ENCODE measurements at places on chromosomes 3 and 15.

DNA sequence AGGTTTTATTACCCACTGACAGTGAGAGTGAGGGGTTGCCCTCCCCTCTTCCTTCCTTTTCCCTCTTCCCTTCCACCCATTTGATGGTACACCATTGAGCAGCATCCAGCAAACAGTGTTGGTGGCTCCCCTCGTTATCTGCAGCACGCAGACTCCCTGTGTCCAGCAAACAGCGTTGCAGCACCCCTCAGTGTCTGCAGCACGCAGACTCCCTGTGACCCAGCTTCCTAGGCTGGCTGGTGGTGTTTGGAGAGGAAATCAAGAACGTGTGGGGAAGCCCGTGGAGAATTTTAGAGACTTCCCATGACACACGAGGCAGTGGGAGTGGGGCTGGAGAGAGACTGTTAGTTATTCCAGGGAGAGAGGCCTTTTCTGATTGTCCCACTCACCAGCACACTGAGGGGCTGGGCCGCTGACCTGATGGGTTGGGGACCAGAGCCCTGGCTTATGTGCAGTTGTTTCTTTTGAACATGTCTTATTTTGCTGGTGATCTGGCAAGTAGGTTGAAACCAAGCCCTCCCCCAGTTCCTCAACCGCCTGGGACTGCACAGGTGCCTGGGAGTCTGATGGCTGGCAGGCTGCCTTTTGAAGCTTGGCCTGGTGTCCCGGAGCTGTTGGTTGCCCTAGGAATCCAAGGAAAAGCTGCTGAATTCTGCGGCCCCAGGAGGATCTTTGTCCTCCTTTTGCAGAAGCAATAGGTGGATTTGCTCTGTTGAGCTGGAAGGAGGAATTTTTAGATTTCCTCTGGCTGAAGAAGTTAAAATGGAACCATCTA, 19.0 kb downstream of the APBA2 start:
- DNase-seq = no peak

- DNase-seq = no peak
Observed at GRCh38 chr3:49747792-49748480, 24.2 kb upstream of the GMPPB start.

DNA sequence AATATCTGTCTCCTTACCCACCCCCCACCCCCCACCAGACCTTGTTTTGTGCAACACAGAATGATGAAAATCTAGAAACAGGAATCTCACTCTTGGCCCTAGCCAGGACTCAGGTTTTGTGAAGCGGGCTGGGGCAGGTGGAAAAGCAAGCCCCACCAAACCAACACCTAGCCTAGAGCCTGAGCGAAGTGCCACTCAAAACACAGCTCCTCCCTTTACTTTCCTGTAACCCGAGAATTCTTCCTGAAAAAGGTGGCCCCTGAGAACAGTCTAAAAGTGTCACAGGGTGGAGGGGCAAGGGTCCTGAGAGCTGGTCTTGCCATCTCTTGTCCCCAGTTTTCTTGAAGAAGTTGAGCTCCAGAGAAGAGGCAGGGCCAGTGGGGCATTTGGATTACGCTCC, 17.4 kb upstream of the RPUSD3 start:
- DNase-seq = no peak

- DNase-seq = no peak
Observed at GRCh38 chr3:146550743-146551510, 6.5 kb upstream of the PLSCR1 start.

GRCh38 chr3:20325563-20325962, 139.6 kb upstream of the SGO1 start:
- DNase-seq = no peak

GRCh38 chr3:149992416-149993058, 21.8 kb upstream of the PFN2 start:
- DNase-seq = no peak

GRCh38 chr3:3227640-3228039, 48.1 kb upstream of the CRBN start:
- no peak for DNase-seq

- no peak for DNase-seq
Observed at GRCh38 chr15:36605604-36606263, 26.3 kb downstream of the CDIN1 start.

DNA sequence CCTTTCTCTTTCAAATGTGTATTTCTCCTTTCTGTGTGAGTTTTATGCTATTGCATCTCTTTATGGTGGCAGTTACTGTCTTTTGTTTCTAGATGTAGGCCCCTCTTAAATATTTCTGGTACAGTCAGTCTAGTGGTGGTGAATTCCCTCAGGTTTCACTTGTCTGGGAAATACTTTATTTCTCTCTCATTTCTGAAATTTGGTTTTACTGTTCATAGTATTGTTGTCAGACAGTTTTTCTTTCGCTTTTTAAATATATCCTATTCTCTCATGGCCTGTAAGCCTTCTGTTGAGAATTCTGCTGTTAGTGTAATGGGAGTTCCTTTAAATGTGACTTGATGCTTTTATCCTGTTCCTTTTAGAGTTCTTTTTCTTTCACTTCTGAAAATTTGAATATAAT, 874.0 kb downstream of the PLOD2 start:
- DNase-seq = no peak

GRCh38 chr15:69075440-69075839, 60.9 kb downstream of the NOX5 start:
- DNase-seq = no peak

DNA sequence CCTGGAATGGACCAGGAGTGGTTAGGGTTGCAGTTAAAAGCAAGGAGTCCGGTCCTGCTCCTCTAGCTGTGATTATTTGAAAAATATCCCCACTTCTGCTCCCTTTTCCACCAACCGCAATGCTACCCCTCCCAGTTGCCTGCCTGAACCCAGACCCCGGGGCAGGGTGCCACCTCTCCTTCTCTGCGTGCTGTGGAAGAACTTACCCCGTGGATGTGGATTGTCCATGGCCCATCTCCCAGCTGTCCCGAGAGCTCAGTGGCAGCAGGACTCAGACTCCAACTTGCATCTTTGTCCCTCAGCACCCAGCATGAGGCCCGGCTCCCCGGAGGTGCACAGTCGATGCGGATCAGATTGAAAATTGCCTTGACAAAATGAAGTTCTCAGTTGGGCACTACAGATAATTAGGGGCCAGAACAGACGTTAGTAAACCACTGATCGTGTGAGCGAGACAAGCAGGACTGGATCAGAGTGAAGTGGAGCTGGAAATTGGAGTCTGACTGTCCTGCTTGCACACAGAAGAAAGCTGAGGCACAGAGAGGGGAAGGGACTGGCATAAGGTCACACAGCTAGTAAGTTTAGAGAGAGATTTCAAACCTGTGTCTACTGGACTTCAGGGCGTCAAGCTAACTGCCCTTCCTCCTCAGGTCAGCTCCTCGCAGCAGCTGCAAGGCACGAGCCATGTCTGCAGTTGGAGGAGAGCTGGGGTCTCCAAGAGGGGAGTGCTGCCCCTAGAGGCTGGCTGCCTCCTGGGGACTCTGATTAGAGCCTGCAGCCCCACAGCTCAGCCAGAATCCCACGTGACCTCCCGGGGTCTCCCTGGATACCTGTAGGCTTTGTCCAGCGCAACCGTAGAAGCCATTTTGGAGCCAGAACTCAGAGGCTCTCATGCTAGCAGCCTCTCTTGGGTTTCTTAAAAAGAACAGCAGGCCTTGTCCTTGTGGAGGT, 14.7 kb downstream of the SLC6A1 start:
- DNase-seq = no peak

DNA sequence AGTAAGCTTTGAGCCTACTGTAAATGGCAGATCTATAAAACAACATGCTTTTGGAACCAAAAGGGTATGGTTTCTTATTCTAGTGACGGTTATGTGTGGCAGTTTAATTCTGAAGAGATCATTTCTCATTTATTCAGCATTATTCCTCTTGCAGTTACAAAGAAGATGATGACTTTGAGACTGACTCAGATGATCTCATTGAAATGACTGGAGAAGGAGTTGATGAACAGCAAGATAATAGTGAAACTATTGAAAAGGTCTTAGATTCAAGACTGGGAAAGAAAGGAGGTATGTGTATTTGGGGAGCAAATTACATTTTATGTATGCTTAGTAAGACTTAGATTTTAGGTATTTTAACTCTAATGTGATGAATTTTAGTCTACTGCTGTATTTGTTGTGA, 41.5 kb downstream of the CHD2 start:
- DNase-seq = no peak

- no peak for DNase-seq
Observed at GRCh38 chr15:52010633-52011595, 8.1 kb upstream of the MAPK6 start.

DNA sequence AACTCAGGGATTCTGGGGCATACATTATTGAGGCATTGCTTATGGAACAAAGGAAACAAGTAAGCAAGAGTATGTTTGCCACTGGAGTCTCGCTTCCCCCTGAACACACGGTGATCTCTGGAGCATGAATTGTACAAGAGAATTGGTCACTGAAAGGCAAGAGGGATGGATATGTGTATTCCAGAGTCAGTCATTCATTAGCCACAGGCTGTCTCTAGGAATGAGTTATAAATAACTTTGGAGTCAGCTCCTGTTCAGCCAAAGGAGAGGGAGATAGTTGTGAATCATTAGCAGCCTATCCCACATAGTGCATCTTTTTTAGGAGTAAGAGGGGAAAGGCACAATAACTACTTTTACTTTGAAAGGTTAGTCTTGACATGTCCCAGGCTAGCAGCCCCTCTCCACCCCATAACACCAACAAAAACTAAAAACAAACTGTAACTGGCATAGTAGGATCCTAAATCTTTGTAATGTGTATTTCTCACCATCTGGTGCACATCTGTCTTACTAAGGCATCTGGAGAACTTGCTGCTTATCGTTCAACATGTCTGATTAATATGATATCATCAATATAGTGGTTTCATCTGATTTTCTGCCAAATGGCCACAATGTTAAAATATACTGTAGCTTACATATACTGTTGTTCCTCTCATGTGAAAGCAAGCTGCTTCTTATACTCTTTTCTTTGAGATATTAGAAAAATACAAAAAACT, 462.2 kb downstream of the GRM7 start:
- no peak for DNase-seq

- DNase-seq = no peak
Observed at GRCh38 chr3:4532535-4533112, 39.5 kb downstream of the ITPR1 start.

- DNase-seq = no peak
Observed at GRCh38 chr3:125050488-125051090, 5.2 kb downstream of the HEG1 start.

DNA sequence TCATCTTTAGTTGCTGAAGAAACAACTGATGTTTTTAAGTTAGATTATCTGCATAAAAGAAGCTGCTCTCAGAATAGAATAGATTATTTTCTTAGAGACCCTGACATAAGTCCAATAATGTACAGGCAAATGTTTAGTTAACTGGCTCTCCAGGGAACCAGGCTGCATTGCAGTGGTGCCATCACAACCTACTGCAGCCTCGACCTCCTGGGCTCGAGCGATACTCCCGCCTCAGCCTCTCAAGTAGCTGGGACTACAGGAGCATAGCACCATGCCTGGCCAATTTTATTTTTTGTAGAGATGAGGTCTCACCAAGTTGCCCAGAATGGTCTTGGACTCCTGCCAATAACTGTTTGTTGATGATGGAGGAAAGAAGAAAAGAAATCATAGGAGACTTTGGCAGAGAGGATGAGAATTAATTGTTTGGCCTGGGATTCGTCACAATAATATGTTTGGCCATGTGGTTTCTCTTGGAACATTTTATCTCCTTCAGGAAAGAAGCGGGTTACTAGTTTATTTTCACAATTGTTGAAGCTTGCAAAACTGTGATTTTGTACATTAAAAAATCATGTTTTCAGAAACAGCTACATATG, 429.2 kb downstream of the CADM2 start:
- DNase-seq = no peak

DNA sequence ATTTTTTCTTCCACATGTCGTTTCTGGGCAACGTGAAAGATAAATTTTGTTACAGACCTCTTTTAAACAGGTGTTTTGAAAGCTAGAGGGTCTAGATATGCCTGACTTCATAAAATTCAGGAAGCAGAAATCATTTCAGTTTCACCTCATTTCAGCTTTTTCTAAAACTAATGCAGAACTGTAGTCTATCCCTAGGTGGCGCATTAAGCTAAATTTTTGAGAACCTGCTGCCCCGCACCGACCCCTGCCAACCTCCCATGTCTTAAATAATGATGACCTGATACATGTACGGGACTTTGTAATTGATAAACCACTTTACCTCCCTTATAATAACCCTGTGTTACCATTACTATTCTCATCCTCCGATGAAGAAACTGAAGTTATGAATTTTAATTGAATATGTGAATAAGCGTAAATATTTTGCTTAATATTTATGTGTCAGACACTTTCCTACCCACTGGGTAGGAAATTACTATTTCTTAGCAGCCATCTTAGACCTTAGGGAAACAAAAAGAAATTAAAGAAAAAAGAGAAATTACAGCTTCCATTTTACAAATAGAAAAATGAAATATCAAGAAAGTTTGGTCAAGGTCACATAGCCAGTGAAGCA, 78.7 kb upstream of the GCNT3 start:
- peak; percentile 61 for DNase-seq

DNA sequence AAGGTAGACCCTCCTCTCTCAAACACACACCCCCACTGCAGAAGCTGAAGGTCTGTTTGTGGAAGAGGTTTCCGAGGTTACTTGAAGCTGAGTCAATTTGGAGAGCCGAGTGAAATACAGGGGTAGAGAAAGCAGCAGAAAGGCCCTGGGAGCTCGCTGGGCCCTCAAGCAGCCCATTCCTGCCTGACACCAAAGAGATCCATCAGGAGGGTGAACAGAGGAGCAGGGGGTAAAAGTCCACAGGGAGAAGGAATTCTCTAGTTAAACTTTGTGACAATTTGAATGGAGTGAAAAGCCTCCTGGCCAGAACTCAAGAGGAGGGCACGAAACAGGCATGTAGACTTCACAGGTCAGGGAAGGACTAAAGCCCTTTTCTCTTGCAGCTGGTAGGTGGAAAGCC, 13.6 kb upstream of the SLC27A2 start:
- no peak for DNase-seq

GRCh38 chr15:101724675-101725005, 367 bp upstream of the TARS3 start:
- no peak for DNase-seq

- peak; percentile 95 for DNase-seq
Observed at GRCh38 chr3:32467333-32468070, 35.1 kb downstream of the CMTM6 start.

DNA sequence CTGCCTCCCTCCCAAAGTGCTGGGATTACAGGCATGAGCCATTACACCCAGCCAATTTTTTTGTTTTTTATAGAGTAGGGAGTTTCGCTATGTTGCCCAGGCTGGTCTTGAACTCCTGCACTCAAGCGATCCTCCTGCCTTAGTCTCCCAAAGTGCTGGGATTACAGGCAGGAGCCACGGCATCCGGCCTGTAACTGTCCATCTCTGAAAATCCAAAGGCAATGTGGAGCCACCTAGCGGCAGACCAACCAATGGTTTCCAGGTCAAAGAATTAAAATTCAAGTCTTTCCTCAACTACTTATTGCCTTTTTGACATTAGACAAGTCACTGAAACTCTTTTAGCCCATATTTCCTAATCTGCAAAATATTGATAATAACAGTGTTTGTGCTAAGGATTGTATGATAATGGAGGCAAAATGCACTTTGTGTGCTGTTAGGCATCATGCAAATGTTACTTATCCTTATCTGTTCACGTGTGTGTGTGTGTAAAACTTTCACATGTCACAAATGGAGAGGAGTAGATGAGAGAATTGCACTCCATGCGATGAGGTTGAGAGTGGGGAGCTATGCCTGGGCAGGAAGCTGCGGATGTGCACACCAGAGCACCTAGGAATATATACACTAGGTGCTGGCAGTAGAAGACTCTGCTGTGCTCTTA, 48.7 kb downstream of the COL8A1 start:
- DNase-seq = peak; percentile 68

Measured in D341Med (cell line).